ENCODE measurements at places on chromosomes 5 and 9.
A peak's percentile ranks its signal among the peaks of the same experiment; 100 is the strongest.

- DNase-seq, result no peak
Observed at GRCh38 chr9:94663140-94663539, 23.8 kb upstream of the FBP1 start.

GRCh38 chr5:150255659-150256409 is 33.7 kb downstream of the CAMK2A start:
- DNase-seq, result no peak

DNA sequence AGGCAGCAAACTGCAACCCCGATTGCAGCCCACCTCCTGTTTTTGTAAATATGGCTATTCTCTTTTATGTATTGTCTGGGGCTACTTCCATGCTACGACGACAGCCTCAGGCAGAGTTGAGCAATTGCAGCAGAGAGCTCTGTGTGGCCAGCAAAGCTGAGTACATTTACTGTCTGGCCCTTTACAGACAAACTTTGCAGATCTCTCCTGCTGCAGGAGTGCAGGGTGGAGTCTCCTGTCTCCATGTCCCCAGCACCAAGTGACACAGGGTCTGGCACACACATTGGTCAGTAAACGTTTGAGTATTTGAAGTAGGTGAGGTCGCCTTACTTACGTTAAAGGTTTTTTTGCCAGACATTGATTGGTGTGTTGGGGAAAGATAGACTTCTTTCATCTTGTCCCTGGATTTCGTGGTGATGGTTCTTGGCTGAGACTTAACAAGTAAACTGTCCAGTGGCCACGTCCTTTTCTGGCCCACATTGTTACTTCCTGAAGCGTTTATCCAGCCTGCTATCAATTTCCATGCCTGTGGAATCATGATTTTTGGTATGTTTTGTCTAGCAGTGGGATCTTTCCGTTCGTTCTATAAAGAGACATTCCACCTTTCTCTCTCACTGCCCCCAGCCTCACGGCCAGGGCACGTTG is 27.2 kb downstream of the PRRC2B start:
- no peak for DNase-seq

DNA sequence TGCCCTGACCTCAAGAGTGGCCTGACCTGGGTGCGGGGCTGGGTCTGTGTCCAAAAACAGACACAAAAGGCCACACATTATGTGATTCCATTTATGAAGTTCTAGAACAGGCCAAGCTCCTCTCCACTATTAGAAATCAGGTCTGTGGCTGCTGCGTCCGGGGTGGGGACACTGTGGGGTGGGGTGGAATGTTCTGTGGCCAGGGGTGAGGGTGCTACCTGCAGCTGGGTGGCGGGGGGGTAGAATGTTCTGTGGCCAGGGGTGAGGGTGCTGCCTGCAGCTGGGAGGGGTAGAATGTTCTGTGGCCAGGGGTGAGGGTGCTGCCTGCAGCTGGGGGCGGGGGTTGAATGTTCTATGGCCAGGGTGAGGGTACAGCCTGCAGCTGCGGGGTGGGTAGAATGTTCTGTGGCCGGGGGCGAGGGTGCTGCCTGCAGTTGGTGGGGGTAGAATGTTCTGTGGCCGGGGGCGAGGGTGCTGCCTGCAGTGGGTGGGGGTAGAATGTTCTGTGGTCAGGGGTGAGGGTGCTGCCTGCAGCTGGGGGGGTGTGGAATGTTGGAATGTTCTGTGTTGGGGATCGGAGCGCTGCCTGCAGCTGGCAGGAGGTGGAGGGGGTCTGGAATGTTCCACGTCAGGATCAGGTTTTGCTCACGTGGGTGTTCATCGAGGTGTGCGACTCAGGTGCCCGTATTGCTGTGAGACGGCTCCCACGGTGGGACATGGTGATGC is 8.3 kb downstream of the LCN12 start:
- DNase-seq, result no peak

DNA sequence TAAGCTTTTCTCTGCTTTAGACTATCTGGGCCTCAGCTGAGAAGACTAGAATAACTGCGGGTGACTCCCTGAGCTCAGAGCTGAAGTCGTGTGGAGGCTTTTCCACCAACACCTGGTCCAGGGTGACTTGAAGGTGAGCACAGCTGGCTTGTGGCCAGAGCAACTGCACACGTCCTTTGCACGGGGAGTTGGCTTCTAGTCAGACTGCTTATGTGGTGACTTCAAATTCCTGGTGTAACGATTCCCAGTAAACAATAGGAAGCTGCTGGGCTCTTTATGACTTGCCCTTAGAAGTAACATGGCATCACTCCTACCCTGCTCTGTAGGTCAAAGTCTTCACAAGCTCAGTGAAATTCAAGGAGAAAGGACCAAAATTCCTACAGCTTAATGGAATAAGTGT is 800.6 kb upstream of the CDH6 start:
- DNase-seq, result no peak

- no peak for DNase-seq
Observed at GRCh38 chr5:76106149-76106548, 23.0 kb downstream of the SV2C start.

- no peak for DNase-seq
Observed at GRCh38 chr9:4160249-4160648, 139.6 kb downstream of the GLIS3 start.

- DNase-seq, result no peak
Observed at GRCh38 chr5:17413691-17414090, 84.3 kb upstream of the TAF11L2 start.

DNA sequence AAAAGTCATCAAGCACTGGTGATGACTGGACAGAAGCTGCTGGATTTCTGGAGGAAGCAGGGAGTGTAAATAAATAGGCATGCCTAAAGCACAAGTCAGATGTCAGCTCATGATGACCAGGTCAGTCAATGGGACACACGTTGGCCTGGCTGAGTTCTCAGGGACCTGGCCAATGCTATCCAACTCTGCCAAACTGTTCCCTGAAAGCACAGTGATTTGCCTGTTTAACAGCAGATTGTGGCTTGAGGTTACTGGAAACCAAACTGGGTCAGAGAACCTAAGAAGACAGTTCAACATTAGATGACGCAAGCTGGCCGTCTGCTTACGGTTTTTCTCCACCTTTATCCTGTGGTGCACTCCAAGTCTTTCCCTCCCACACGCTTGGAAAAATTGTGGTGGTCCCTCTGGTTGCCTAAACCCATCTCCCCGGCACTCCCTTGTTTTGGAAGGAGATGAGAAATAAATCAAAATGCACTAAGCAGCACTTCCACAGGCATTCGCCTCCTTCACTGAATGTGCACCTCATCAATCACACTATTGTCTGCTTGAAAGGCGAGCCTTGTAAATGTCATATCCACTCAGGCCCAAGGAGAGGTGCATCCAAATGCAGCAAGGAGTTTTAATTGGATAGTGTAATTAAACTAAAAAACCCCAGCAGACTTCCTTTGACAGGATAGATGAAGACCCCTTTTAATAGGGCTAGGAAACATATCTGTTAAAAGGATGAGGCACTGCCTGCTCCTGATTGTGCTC is 199.4 kb downstream of the GAPVD1 start:
- DNase-seq, result no peak

DNA sequence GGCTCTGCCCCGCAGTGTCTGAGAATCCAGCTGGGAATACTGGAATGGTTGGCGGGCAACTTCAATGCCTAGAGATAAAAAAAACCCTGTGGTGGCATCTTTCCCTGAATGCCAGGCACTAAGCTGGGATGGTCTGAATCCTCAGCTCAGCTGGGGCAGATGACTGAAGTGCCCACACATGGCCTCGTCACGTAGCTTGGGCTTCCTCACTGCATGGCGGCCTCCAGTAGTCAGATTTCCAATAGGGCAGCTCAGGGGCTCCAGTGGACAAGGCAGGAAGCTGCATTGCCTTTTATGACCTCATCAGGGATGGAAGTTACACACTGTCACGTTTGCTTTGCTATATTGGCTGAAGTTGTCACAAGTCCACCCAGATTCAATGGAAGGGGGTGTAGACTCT is 24.3 kb upstream of the FUBP3 start:
- no peak for DNase-seq

GRCh38 chr9:713091-713490 is 128.4 kb upstream of the DMRT1 start:
- no peak for DNase-seq

DNA sequence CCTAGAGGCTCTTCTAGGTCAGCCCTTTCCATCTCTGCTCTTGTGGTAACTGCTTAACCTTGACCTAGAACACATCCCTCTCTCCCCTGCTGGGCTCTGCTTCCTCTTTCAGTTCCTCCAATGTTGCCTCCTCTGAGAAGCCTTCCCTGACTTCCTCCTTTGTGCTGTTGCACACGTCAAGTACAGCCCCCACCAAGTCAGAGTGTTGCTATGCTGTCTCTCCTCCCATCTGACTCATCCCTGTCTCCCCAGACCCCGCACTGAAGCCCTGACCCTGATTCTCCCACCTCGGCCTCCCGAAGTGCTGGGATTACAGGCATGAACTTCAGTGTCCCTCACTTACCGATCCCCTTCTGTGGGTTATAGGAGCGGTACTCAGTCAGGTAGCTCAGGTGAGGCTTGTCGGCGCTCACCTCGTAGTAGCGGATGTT is 10.4 kb upstream of the TRIM14 start:
- DNase-seq, result peak; percentile 65

- DNase-seq, result peak; percentile 85
Observed at GRCh38 chr9:136631038-136632000, 31.4 kb upstream of the EGFL7 start.

GRCh38 chr5:178242416-178242815 is 9.8 kb upstream of the PHYKPL start:
- DNase-seq, result no peak

- DNase-seq, result no peak
Observed at GRCh38 chr5:166163996-166164610, 2127.3 kb upstream of the WWC1 start.

DNA sequence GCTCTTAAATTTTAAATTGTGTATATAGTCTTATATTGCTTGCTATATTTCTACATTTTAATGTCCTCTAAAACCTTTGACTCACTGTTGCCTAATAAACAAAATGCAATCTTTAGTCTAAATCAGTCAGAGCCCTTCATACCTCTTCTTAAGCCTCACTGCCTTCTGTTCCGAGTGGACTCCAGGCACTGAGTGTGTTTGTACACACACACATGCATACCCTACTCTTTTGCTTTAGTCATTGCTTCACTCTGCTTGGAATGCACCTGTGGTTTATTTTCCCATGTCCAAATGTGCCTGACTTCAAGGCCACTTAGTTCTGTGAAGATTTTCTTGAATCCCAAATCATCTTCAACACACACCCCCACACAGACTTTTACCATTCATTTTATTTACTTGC is 60.9 kb downstream of the SLC12A2 start:
- DNase-seq, result no peak

- DNase-seq, result no peak
Observed at GRCh38 chr5:150665044-150665443, 4.0 kb downstream of the MYOZ3 start.

DNA sequence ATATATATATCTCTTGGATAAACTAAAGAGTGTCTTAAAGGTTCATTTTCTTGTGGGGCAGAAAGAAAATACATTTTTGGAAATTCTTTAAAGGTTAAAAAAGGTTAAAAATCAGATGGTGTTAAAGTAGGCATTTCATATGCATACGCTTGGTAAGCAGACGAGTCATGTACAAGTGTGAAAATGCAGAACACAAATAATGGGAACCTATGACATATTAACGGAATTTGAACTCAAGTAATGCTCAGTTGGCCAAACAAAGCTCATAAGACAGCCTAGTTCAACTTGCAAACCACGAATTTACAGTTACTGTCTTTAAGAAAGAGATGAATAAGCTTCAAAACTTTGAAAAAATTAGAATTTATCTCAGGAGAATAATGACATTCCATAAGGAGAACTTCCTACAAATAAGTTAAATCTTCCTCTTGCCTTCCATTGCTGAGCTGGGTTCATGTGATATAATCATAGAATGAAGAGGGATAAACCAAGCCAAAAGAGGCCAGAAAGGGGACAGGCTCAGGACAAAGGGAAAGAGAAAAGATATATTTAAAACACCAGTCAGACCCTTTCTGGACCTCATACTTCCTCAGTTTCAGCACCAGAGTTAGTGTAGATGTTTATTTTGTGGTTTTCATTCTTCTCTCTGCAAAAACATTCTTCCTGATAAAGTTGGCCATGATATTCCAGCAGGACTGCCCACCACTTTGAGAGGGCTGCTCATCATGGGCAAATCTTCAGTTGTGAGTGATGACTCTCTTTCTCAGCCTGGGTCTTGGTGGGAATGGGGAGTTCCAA is 256.7 kb upstream of the CD180 start:
- no peak for DNase-seq

DNA sequence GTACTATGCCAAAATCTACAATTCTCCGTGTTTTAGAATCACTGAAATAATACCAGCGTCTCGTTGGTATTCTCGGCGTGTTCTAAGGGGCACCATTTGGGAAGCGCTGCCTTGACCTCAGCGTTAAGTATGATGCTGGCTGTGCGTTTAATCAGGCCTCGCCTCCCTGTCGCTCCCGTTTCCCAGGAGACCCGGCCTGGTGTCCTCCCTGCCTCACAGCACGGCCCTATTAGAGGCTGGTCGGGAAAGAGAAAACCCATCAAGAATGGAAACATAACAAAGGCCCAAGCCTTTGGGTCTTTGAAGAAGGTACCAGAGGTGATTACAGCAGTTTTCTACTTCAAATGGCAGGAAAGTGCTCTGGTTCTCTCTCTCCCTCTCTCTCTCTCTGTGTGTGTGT is 30.0 kb downstream of the GFPT2 start:
- DNase-seq, result no peak

DNA sequence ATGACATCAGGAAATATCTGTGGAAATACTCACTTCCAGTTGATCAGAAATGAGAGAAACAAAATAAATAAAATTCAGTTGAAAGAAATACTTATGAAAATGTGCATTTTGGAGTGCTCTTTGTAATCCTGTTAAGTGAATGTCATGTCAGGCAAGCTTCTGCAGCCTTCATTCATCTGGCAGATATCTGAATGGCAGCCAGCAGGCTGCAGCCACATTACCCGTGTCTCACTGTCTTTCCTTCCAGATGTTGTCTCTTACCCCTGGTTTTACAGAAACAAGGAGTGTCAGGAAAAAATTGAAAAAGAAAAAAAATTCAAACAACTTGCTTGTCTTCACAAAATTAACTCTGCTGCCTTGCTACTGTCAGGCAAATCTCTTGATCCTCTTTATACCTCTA is 445.0 kb upstream of the RIOK2 start:
- DNase-seq, result no peak

DNA sequence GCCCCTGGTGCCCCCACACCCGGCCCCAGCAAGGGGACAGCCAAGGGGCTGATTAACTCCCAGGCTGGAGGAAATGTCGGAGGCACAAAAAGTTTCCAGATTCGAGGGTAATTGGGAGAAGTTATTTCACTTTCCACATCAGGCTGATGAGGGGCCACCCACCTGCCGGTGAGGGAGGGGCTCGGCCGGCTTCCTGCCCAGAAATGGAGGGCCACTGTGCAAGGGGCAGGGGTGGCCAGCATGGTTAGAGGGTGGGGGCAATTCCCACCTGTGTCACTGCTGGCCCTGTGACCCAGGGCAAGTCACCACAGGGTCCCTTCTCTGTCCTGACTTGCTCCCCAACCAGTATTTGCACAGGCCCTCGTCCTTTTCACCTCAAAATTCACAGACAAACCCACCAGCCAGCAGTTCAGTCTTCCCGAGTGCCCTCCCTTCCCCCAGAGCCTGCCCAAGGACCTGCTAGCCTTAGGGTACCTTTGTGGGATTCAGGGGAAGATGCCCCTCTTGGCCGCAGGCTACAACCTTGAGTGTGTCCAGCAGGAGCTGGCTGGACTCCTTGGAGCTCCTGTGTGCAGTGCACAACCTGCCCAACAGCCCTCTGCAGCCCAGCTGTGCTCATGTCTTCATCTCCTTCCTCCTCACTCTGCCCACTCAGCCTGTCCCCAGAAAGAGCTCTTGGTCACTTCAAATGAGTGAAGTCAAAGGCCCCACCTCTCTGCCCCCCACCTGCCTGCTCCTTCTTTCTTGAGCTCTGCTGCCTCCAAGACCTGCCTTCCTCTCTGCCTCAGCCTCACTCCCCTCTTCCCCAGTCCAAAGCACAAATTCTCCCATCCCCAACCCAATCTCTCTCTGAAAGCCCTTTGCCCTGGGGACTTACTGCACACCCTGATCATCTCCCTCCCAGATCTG is 130.5 kb downstream of the BARX1 start:
- peak; percentile 9 for DNase-seq
